Activated CD4-positive, alpha-beta memory T cell treated with anti-CD3 and anti-CD28 coated beads, Interleukin-2, amount 10 ng/mL, durations not matched to agents 7 days and 5 days (primary cell): ENCODE measurements at places on chromosomes 3 and 15. TPM values are rescaled to one million over a fixed set of nuclear protein-coding genes. Genes with fewer than 3 reads are reported as not detected.

CPNE4 gene
- not detected for total RNA-seq

SLC12A1 gene
- not detected for total RNA-seq

GPR176 gene
- total RNA-seq, result 0.08 TPM

LRCH3 gene
- 58.5 TPM for total RNA-seq

MASP1 gene
- total RNA-seq, result not detected

APH1B gene
- total RNA-seq, result 10.6 TPM

PRTG gene
- not detected for total RNA-seq

RNU6-1 gene
- total RNA-seq, result not detected

GRCh38 chr3:16692486-16693344, 87.5 kb upstream of the DAZL start:
- DNase-seq, result no peak

- no peak for DNase-seq
These were observed 274.6 kb downstream of the NTRK3 start for GRCh38 chr15:87981969-87982368.

DNA sequence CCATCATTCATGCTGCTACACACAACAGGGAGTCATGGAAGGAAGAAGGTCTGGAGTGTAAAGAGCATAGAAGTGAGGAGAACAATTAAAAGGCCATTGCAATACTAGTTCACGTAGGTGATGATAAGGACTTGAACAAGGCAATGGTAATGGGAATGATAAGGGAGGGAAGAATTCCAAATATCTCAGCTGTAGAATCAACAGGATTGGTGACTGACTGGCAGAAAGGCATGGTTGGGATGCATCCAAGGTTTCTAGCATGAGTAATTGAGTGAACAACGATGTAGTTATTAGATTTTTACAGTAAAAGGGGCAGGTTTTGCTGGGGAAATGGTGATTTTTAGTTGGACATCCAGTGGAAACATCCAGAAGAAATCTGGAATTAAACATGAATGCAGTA, 2.4 kb upstream of the SEC62 start:
- no peak for DNase-seq

DNA sequence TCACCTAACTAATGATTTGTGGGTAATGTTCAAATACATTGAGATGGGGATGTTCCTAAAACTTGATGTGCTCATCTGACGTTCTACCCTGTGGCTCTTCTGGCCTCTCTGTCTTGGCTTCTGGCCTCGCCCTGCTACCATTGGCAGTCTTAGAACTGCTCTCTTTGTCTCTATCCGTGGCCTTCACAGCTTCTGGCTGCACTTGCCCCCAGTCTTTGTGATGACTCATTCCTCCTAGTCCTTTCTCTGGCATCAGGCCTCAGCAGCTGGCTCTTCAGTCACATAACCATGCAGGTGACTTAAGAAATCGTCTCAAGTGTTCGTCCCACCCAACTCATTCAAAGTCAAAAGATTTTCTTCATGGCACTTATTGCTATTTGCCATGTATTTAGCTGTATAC, 188.1 kb downstream of the BBX start:
- DNase-seq, result no peak

DNA sequence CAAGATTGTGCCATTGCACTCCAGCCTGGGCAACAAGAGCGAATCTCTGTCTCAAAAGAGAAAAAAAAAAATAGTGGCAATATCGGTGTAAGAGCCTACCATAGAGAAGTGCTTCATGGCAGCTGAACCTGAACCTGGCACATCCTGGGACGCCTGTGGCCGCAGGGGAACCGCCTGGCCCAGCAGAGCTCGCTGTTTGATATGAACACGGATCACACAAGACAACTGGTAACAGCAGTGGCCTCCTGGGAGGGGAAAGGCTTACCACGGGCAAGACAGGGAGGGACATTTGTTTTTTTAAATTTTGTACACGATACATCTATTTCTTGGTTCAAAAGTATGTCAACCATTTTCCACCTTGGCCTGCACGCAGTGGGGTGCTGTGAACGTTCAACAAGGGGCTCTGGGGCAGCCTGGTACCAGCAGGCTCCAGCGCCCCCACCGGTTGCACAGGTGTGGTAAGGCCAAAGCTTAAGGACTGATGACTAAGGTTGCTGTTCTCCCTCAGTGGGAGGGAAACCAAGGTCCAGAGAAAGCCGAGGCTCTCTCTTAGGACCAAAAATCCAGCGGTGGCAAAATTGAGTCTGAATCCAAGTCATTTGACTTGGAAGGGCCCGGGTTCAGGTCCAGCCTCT, 21.7 kb upstream of the EPHB3 start:
- DNase-seq, result peak; percentile 11

DNA sequence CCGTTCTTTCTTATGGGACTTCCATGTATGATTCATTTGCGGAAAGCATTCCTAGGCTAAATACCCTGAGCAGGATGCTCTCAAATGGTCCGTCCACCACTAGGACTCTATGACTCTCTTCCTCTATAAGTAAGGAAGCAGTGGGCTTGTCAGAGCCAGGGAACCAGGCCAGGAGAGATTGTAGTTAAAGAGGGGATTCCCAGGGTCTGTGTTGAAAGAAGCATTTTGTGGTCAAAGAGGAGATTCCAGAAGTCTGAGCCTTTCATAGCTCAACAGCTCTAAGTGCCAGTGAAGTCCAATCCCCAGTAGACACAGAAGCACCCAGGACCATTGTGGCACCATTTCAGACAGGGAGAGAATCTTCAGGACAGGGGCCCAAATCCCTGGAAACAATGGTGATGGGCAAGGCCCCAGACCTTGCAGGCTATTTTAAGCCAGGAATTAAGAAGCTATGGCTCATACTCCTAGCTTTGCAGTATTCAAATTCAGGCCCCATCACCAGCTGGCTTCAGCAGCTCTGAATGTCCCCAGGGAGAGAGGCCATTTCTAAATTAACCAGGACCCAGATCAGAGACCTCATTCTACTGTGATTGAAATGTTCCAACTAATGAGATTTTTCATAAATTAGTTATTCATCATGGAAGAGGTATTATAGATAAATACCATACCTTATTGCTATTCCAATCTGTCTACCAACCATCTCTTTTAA, 81.7 kb downstream of the CD47 start:
- DNase-seq, result no peak

- DNase-seq, result no peak
These were observed 69.0 kb downstream of the TIGIT start for GRCh38 chr3:114362815-114363214.

DNA sequence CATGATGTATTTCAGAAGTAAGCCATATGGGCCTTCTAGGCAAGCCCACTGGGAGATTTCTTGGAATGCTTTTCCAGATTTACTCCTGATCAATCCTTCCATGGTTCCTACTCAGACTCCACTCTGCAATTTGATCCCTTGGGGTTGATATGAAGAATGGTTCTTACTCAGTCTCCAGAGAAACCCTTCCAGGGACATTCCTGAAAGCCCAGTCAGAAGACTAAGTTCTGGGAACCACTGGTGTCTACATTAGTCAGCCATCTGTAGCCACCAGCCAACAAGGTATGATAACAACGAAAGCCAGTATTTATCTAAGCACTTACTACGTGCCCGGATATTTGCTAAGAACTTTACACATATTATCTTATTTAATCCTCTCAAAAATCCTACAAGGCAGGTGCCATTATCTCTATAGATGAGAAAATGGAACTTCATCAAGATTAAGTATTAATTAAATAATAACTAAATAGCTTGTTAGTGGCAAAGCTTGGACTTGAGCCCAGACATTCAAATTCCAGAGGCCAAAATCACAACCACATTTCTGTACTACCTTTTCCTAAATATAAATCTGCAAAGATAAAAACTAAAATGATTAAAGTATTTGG, 32.7 kb downstream of the ZNF385D start:
- no peak for DNase-seq

GRCh38 chr3:112233083-112233482, 60.9 kb downstream of the SLC9C1 start:
- DNase-seq, result no peak

DNA sequence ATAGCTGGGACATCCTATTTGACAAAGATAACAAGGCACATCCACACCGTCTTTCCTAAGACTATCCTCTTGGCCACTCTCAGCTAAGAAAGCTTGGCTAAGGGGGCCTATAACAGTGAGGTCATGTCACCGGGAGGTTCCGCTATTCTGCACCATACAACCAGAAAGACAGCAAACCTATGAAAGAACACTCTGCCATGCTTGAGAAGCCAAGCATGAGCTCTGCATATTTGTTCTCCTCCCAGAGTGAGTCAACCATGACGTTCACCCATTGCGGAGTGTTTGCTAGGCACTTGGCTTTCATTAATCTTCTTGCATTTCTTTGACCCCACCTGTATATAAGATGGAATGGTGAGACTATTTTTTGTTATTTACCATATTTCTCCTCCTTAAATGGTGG, 141.2 kb downstream of the GMNC start:
- DNase-seq, result no peak

DNA sequence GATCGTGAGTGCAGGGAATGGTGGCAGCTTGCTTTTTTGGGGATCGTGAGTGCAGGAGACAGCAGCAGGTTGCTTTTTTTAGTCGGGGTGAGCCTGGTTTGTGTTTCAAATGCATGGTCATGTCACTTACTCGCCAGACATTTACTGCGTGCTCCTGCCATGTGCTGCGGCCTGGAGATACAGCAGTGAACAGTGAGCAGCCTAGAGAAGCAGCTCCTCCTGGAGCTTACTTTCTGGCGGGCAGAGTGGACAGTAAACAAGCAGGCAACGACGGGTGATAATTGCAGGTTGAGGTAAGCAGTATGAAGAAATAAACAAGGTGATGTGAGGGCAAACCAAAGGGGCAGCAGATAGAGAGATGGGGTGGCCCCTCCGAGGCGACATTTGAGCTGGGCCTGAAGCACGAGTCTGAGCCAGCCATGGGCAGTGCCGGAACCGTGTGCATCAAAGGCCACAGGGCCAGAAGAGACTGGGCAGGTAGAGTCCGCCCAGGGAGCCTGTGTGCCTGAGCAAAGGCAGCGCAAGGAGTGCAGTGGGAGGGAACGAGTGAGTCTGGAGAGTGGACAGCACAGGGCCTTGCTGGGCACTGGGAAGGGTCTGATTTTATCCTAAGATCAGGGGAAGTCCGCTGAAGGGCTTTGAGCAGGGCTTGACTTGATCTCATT, 57.3 kb upstream of the RASA2 start:
- DNase-seq, result no peak

DNA sequence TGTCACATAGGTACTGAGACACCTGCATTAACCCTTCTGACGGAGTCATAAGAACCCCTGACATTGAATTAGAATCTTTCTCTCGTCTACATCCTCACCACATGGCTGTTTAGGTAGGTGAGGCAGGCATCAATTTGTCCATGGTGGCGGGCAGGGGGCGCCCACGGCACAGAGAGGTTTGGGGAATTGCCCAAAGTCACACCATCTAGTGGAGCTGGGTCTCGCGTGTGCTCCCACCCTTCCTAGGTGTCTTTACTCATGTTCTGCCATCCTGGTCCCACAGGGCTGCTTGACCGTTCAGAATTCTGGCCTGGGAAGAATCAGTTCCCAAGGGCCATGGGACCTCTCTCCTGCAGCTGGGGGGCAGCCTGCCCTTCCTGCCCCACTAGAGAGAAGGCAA, 14.7 kb upstream of the DLL4 start:
- no peak for DNase-seq
